Urothelium cell line (cell line): ENCODE measurements at places on chromosomes 13 and 19.

- no peak for DNase-seq
Observed at GRCh38 chr13:46535002-46535401, 18.0 kb upstream of the LRCH1 start.

- DNase-seq = no peak
Observed at GRCh38 chr19:16915135-16915534, 26.3 kb downstream of the F2RL3 start.

- no peak for DNase-seq
Observed at GRCh38 chr13:31311921-31312320, 112.1 kb downstream of the B3GLCT start.

DNA sequence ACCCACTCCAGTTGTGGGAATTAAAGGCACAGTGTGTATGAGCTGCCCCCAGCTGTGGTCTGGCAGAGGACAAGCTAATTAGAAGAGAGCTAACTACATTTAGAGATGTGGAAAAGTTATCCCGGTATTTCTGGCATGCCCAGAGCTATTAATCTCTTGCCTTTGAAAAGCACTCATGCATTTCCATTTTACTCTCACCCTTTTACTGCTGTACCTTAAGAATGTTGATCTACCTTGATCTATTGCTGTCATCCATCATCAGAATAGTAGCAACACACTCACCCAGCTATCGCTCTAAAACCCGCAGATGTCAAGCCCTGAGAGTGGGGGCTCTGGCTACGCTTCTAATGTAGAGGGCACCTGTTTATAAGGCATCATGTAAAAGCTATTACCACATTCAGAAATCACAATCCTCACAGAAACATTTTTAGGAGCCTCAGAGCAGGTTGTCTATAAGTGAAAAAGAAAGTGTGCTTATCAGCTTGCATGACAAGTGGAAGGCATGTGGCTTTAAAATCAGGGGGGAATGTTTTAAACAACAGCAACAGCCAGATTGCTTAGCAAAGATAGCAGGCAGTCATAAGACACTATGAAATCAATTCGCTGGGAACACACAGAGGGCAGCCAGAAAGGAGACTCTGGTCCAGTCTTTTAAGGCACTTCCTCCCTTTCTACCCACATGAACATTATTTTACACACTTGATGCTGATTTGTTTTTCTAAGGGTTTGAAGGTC, 224.2 kb upstream of the IRS2 start:
- no peak for DNase-seq

DNA sequence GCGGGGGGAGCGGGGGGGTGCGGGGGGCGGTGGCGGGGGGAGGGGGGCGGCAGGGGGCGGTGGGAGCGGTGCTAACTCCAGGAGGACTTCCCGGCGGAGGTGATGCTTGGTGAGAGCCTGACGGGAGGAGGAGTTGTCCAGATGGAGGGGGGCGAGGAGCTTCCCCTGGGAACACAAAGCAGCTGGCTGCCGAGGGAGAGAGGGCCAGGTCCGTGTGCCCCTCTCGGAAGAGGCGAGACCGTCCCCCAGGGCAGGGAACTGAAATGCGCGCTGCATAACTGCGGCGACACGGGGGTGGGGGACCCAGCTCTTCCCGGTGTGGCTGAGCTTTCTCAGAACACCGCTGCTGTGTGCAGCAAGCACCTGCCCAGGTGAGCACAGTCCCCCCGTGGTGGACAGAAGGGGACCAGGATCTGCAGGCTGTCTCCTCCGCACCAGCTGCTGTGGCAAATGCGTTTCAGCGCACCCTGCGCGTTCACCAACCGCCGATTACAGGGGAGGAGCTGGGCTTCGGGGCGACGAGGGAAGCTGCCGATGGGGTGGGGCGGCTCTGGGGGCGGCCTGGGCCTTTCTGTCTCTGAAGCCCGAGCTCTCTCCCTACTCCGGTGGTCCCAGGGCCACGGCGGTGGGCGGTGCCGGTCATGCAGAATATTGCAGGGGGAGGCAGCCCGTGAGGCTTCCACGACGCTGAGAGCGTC, 54.7 kb upstream of the F7 start:
- DNase-seq = no peak
